ENCODE measurements at places on chromosomes 5 and 9.

GRCh38 chr9:82488313-82489200 is 500.0 kb downstream of the SPATA31D1 start:
- DNase-seq, result no peak

DNA sequence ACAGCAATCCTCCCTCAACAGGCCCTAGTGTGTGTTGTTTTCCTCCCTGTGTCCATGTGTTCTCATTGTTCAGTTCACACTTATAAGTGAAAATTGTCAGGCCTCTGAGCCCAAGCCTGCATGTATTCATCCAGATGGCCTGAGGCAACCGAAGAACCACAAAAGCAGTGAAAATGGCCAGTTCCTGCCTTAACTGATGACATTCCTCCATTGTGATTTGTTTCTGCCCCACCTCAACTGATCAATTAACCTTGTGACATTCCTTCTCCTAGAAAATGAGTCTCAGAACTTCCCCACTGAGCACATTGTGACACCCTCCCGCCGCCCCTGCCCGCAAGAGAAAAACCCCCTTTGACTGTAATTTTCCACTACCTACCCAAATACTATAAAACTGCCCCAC is 17.4 kb upstream of the TRPC7 start:
- DNase-seq, result no peak

DNA sequence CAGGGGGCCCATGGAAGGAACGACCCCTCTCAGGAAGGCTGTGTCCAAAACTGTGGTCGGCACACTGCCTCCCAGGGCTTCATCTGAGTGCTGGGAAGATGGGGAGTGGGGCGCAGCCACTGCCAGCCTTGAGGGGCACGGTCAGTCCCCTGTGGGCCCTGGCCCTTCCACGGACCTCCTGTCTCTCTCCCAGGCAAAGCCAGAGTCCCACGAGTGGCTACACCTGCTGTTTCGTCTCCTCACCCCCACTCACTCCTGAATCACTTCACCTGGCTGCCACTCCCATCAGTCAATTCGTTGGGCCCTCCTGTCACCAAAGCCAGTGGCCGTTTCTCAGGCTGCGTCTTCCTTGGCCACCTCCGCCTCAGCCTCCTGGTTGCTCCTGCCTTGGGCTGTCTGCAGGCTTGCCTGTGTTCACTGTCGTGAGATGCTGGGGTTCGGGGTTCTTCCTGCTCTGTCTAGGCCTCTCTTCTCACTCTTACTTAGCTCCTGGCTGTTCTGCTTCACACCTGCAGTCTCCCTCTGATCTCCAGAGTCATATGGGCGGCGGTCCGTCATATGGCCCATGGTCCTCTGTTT is 58.8 kb upstream of the RNF130 start:
- no peak for DNase-seq

- no peak for DNase-seq
Measured at GRCh38 chr5:155222393-155222792, 208.8 kb downstream of the KIF4B start.

GRCh38 chr5:94423411-94423810 is 195.0 kb downstream of the KIAA0825 start:
- DNase-seq, result no peak

DNA sequence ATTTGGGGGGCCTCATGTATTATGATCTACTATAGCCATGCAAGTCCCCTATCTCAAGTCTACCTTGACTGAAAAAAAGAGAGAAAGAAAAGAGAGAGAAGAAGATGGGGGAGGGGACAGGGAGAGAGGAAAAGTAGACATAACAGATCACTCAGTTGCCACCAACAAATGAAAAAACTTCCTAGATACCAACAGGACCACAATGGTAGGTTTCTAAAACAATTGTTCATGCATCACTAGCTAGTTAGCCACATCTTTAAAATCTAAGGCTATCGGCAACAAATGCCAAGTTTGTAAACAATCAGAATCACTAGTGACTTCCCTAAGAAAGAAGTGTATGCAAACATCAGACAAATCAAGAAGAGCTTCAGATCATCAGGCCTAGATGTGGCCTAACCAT is 328.2 kb downstream of the BNC2 start:
- no peak for DNase-seq

- DNase-seq, result no peak
Measured at GRCh38 chr5:56375011-56375410, 141.9 kb upstream of the ANKRD55 start.

GRCh38 chr5:180290568-180291233 is 1.2 kb downstream of the MAPK9 start:
- DNase-seq, result no peak

DNA sequence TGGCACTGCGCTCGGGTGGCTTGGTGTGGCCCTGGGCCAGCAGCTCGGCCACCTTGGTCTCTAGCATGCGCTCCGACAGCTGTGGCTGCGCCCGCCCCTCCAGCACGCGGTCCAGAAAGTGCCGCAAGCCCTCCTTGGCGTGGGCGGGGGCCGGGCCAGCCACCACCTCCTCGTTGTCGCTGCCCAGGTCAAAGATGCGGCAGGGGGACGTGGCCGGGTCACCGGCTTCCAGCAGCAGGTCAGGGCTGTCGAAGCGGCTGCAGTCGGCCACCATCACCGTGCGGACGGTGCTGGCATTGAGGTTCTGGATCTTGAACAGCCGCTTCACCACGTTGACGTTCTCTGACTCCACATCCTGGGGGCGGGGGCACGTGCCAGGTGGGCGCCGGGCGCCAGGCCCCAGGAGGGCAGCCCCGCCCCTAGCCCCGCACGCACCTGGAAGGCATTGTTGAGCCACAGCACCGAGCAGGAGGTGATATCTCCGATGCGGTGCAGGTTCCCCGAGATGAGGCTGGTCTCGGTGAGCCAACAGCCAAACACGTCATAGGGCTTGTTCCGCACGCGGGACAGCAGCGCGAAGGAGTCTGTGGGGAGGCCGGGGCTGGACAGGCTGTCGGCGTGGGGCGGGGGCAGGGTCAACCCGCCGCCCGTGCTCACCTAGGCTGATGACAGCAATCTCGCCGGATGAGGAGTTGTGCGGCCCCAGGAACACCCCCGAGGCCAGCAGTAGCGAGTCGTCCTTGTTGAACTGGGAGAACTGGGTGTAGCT is 2.2 kb downstream of the FBXW5 start:
- DNase-seq, result no peak

GRCh38 chr9:34659592-34660253 is 2.7 kb downstream of the CCL27 start:
- no peak for DNase-seq

- DNase-seq, result peak; percentile 17
Measured at GRCh38 chr5:133245191-133246052, 193.6 kb downstream of the HSPA4 start.

DNA sequence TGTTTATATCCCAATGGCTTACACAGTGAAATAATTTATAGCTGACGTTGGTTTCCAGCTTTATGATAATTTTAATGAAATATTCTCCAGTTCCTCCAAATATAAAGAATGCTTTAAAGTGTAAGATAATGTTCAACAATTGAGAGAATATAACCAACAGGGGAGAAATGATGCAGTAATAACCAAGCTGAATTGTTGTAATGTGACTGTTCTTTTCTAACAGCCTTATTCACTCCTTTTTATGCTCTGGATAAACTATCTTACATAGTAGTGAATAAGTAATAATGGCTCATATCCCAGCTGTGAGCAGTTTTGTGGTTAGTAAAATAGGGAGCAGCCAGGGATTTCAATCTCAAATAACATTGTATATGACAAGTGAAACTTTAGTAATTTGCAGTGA is 2348.7 kb upstream of the ACO1 start:
- no peak for DNase-seq

- no peak for DNase-seq
Measured at GRCh38 chr9:98396236-98396635, 140.8 kb upstream of the TBC1D2 start.

DNA sequence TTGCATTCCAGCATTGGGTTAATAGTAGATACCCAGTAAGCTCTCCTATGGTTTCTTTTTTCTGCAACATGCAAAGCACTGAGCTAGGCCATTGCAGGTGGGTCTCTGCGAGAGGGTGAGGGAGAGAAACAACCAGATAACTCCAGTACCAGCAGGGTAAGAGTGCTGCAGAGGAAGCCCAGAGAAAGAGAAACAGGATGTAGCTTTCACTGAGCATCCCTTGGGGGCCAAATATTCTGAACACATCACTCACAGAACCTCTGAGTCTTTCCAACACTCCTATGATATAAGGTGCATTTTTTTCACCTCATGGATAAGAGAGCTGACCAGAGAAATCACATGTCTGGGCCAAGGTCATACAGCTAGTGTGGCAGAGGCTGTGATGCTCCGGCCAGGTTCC is 76.7 kb downstream of the TRIM32 start:
- no peak for DNase-seq

DNA sequence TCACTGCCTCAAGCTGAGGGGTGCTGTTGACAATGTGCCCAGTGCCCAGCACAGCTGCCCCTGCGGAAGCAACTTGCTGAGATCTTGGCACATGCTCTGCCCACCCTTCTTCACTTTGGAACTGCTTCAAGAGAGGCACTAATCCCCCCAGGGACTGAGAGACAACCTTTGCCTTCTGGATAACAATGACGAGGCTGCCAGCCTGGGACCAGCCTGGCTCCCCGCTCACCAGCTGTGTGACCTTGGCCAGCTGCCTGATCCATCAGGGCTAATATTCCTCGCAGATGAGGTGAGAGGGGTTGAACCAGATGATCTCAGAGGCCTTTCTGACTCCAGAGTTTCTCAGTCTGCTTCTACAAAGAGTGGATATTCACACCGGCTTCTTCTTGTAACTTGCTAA is 81.0 kb downstream of the SHB start:
- no peak for DNase-seq

DNA sequence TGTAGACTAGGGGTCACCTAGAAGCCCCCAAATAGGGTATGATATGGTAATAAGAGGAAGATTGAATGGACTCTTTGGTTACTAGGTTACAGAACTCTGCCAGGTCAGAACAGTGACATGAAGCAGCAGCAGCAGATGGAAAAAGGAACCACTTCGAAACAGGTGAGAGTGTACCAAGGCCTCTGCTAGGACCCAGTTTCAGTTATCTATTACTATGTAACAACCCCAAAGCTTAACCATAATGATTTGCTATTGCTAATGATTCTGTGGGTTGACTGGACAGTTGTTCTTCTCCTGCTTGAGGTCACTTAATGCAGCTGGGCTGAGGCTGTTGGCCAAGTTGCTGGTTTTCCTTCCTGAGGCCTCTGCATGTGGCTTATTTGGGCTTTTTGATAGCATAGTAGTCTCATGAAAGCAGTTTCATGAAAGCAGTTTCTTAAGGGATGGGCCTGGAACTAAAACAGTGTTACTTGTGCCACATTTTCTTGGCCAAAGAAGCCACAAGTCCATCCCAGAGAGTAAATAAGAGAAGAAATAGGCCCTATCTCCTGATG is 17.6 kb downstream of the C9orf43 start:
- no peak for DNase-seq

GRCh38 chr9:25857147-25857546 is 178.9 kb upstream of the TUSC1 start:
- no peak for DNase-seq

DNA sequence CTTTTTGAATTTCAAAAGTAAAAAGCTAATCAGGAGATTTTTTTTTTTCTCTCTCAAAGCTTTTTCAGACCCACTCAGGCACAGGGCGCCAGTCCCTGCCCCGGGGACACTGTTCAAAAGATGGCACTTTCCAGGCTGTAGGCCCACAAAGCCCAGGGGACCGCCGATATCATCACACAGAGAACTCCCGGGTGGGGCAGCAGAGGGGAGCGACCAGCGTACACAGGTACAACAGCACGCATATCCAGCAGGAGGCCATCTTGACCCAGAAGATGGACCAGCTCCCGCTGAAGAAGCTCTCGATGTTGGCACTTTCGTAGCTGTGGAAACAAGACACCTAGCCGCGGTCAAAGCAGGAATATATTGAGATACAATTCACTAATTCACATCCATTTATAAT is 108.3 kb downstream of the THBS4 start:
- DNase-seq, result no peak

GRCh38 chr9:124392871-124393460 is 22.3 kb downstream of the PSMB7 start:
- DNase-seq, result no peak

GRCh38 chr5:132213666-132214065 is 14.0 kb downstream of the P4HA2 start:
- no peak for DNase-seq

DNA sequence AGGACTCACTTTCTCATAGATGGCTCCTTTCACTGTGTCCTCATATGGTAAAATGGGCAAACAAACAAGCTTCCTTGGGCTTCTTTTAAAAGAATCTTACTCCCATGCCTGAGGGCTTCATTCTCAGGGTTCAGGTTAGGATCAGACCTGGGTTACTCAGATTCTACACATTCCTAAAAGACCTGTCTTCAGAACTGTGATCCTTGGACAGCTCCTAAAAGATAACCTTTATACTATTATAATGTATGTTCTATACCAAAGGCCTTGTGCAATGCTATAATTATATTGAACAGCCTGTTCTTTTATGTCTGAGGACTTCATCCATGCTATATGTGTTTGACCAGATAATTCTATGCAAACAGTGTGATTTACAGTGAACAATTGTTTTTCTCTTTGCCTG is 264.4 kb upstream of the CDH10 start:
- no peak for DNase-seq
